Fibroblast of skin of scalp (primary cell): ENCODE measurements at places on chromosomes 12 and 14.

- DNase-seq: no peak
Observed at GRCh38 chr12:3748620-3749019, 4.3 kb downstream of the CRACR2A start.

- peak; percentile 5 for DNase-seq
Observed at GRCh38 chr14:34204774-34205173, 253.9 kb upstream of the EGLN3 start.

DNA sequence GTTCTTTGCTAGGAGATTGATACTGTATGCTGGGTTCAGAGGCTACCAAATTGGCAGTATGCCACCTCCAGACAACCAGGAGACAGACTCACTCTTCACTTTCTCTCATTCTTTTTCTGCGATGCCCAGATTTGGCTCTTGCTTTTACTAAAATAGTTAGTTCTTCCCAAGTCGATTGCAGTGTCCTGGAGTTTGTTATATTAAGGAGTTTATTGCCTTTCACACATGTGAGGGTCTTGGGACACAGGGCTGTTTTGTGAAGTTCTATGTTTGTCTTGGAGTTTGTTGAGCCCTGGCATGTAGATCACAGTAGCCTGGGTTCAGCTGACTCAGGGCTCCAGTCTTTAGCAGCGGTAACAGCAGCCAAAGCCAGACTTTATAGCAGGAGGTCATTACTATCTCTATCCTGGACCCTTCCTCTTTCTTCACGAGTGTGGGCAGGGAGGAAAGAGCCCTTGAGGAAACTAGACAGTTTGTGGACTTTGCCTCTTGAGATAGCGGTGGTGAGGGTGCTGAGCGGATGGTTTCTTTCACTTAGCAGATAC, 1.6 kb downstream of the MLEC start:
- peak; percentile 18 for DNase-seq

DNA sequence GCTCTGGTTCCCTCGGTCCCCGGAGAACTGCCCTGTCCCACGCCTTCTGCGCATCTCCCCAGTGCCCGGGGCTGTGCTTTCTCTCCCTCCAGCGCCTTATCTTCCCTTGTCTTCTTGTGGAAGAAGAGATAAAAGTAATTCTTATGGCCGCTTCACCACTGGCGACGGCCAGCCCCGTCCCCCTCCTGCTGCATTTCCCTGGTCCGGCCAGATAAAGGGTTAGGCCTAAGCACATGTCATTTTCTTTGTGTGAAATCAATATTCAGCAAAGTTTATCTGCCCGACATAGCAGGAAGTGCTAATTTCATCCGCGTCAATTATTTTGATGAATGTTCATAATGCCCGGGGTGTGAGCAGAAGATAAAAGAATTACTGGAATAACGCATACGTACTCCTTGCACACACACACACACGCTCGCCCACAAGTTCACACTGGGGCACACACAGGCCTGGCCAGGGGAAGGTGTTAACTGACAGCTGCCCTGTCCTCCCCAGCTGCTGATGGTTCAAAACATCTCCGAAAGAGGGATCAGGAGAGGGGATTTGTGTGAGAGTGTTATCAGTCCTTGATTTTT, 177.7 kb upstream of the LHX5 start:
- DNase-seq: no peak

- peak; percentile 82 for DNase-seq
Observed at GRCh38 chr12:12837025-12837812, 24.1 kb downstream of the DDX47 start.

DNA sequence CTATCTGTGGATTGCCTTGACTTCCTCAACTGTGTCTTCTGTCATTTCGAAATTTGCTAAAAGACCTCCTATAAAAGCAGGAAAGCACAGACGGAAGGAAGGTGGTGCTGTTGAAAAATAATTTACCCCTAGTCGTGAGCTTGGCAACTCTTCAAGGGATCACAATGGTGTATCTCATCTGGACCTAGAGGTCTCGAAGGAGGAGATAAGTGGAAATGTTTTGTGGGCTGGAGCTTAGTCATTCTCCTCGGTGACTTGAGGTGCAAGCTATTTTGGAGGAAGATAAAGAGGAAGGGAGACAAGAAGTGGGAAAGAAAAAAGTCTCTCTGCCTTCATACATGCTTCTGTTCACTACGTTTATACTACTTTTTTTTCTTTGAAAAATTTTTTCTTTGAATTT, 89.9 kb downstream of the FLRT2 start:
- DNase-seq: no peak

- peak; percentile 71 for DNase-seq
Observed at GRCh38 chr14:93007225-93007997, 84.5 kb downstream of the CHGA start.

DNA sequence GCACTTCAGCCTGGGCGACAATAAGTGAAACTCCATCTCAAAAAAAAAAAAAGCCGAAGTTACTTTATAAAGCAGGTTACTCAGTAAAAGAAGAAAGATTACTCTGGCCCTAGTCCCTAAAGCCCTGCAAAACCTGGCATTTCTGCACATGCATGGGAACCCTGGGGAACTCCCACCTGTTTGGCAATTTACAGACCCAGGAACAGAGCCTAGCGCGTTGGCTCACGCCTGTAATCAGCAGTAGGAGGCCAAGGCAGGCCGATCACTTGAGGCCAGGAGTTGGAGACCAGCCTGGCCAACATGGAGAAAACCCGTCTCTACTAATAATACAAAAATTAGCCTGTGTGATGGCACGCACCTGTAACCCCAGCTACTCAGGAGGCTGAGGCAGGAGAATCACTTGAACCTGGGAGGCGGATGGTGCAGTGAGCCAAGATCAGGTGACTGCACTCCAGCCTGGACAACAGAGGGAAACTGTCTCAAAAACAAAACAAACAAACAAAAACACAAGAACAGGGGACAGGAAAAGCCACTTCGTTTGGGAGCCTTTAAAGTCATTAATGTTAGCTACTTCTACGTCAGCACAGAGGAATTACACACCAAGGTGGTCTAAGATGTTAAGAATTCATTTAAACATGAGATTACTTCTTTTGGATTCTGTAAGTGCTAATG, 34.1 kb upstream of the SPTSSA start:
- no peak for DNase-seq

- DNase-seq: no peak
Observed at GRCh38 chr14:68322940-68323620, 469.8 kb downstream of the ZFP36L1 start.

DNA sequence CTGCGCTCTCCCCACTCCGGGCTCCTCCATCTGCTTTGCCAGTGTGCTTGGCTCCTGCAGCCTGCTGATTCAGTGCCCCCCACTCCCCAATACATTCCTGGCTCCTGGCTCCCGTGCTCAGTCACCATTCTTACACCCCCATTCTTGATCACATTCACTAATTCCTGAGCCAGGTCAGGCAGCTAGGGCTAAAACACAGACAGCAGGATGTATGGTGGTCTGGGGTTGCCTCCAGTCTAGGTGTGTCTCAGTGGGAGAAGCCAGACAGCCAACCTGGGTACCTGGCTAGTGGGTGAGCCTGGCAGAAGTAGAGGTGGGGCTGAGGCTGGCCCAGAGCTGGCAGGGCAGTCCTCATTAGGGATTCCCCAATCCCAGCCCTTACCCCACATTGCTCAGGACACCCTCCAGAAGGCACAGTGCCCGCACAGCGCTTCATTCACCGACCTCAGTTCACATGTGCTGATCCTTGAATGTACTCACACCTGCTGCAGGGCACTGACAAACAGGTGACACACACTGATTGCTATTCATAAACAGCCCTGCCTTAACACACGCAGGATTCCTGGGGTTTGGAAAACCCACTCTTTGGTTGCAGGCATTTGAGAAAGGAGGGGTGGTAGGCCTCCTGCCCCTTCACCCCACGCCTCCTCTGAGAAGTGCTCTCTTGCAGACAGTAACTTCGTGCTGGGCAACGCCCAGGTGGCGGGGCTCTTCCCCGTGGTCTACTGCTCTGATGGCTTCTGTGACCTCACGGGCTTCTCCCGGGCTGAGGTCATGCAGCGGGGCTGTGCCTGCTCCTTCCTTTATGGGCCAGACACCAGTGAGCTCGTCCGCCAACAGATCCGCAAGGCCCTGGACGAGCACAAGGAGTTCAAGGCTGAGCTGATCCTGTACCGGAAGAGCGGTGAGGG, 1.7 kb downstream of the KCNH3 start:
- no peak for DNase-seq

DNA sequence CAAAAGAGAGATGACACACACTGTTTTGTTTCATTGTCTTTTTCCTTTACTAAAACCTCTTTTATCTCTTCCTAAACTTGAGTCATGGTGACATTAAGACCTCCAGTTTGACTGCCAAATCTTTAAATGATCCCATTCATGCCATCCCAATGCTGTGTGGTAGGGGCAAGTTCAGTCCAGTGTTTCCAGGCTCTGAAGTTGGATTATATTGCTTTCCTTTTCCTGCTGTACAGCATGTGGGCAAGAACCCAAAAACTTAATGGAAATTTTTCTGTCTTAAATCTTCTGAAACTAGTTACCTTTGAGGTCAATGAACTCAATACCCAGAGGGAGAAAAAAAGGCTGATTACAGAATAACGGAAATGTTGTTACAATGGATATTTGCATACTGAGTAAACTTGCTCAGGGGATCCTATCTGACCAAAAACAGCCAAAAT, 187.1 kb upstream of the FAR2 start:
- no peak for DNase-seq

GRCh38 chr14:68935761-68936214, 43.3 kb downstream of the ACTN1 start:
- no peak for DNase-seq
